ENCODE measurements at places on chromosomes 3 and 15.

DNA sequence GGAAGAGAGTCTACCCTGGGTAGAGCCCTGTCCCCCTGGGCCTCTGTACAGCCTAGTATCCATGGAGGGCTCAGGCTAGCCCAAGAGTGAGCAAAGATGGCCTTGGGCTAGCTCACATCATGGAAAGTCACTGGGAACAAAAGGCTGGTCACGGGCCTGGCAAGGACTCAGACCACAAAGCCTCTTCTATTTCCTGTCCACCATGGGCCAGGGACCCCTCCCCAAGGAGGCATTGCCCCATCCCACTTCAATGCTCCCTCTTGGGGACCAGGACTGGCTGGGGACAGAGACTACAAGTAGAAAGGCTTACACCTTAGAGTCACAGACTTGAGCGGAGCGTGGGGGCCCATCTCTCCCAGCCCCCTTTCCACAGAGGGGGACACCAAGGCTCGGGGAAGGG is 16.9 kb downstream of the DUSP7 start:
- no peak for DNase-seq

DNA sequence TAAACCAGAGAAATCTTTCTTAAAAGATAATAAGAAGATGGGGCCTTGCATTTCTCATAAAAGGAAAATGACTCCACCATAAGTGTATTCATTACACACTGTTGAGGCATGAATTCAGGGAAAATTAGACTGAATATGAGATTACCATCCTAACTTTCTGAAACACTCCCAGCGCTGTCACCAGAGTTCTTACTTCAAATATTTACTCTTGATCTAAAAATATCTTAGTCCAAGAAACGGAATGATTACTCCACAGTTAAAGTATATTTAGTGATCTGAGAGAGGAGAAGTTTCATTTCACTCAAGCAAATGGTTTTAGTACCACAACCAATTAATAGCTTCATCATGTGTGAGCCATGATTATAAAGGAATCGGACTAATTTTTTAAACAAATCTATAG is 300.3 kb downstream of the ZBTB20 start:
- no peak for DNase-seq

GRCh38 chr15:80259942-80260510 is 8.0 kb upstream of the CTXND1 start:
- DNase-seq: no peak

- DNase-seq: no peak
Measured at GRCh38 chr3:50314342-50314741, 8.2 kb downstream of the HYAL2 start.

DNA sequence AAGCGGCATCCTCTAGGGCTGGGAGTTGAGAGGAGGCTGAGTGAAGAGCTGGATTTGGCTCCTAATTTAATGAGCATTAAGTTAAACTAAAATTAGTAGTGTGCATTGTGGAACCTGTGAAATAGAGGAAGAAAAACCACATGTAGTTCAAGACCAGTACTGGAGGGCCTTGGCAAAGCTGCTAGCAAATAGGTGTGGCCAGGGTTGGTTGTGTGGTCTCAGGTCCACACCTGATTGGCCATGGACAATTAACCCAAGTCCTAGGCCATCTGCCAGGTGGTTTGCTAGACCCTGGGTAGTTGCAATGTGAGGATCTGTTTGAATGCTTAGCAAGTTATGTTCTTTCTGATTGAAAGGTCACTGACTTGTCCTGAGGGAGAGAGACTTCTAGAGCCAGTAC is 275.5 kb downstream of the PDCD6IP start:
- DNase-seq: no peak

- DNase-seq: no peak
Measured at GRCh38 chr15:41985236-41986160, 13.1 kb upstream of the EHD4 start.

DNA sequence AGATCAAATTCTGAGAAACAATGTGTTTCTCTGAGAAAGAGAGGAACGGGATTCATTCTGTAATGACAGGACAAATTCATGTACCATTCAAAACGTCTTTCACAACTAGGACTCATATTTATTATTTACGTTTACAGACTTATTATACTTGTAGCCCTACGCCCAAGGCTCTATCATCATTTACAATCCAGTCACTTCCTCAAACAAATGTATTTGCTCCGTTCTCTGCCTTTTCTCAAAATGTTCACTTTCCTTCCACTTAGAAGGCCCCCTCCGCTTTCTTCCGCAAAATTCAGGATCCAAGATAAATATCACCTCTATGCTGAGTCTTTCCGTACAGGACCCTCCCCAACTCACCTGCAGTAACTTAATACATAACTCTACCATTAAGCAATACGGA is 745 bp downstream of the RSL24D1 start:
- no peak for DNase-seq

GRCh38 chr3:152254041-152254440 is 14.7 kb upstream of the MBNL1 start:
- no peak for DNase-seq

DNA sequence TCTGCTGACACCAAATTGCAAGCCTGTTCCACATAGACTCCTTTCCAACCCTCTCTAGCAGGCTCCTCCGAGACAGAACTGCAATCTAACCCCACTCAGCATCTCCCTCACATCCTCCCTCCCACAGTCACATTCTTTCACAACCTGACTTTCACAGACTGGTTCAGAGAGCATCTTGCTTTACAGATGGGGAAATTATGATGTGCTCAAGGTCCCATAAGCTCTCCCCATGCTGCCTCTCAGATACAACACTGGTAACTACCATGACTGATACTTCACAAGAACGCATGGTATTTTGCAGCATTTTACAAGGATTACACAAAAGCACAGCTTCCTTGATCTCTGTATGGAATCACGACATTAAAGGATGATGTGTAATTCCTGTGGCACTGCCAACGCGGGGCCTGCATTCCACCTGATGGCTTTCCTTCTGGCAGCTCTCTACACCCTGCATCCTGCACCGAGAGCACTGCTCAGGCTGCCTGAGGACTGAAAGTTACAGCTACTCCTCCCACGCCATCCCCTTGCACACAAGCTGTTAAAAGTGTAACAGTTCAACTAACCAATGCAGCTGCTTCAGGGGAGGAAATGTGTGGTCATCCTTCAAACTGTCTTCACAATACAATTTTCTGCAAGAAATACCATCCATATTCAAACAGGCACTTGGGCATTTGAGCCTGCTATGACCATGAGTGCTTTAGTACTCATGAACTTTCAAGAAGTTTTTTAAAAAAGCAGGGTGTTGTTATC is 27.6 kb downstream of the TBC1D2B start:
- peak; percentile 94 for DNase-seq

- no peak for DNase-seq
Measured at GRCh38 chr3:196493292-196493691, 10.3 kb downstream of the RNF168 start.

DNA sequence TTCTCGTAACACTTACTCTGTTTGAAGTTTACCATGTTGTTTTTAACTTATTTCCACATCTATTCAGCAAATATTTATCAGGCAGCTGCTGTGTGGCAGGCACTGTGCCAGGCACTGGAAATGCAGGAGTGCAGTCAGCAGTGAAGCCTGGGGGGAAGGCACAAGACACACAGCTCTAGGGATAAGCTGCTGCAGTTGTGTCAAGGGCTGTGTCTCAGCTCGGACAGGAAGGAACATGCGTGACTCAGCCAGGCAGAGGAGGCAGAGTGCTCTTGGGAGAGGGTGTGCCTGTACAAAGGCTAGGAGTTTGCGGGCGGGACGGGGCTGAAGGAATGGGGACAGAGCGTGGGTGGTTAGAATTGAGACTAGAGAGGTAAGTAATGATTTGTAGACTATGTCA is 24.7 kb downstream of the LYSMD4 start:
- DNase-seq: no peak

GRCh38 chr3:168250415-168250861 is 154.7 kb upstream of the GOLIM4 start:
- no peak for DNase-seq

GRCh38 chr15:58839485-58839884 is 68.4 kb downstream of the MINDY2 start:
- peak; percentile 14 for DNase-seq

- DNase-seq: peak; percentile 74
Measured at GRCh38 chr3:45665101-45665572, 24.1 kb upstream of the SACM1L start.

DNA sequence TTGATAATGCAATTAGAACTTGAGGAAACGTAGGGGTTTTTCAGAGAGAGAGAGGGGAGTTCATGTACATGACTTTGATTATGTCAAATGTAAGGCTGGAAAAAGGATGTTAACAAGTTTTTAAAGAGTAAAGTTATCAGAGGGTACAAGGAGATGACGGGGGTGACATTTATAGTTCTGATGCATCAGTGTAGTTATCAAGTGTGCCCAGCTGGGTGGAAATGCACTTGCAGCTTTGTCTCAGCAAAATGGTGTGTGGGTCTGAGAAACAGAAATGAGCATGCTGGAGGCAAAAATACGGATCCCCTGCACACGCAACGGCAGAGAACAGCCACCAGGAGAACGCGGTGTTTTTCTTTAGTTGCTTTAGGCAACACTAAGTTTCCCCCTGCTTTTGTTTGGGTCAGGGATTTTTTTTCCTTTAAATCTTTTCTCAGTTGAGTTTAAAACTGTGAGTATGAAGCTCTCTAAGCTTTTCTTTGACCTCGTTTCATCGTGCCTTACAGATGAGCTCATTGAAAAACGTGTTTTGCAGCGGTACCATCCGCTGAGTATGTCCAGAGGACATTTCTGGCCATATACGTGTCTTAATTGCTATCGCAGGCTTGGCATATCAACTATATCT is 205.4 kb downstream of the PDZRN3 start:
- DNase-seq: no peak

- DNase-seq: no peak
Measured at GRCh38 chr3:59143447-59143846, 93.6 kb upstream of the CFAP20DC start.

DNA sequence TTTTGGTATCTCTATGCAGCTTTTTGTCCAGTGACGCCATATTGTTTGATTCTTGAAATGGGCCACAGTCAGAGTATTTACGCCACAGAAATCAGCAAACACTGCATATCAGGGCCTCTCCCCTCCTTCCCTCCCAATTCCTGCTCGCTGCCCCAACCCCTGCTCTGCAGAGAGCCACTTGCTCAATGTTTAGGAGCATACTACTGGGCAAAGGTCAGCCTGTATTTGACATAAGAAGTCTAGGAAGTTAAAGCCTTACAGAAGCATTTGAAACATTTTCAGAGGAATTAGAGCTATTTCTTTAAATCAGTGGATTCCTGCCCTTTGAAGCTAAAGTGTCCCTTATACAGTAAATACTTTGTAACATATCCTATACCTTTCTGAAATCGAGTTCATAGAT is 17.4 kb upstream of the RARB start:
- DNase-seq: no peak

- DNase-seq: peak; percentile 49
Measured at GRCh38 chr3:72345237-72345878, 502.9 kb downstream of the SHQ1 start.

DNA sequence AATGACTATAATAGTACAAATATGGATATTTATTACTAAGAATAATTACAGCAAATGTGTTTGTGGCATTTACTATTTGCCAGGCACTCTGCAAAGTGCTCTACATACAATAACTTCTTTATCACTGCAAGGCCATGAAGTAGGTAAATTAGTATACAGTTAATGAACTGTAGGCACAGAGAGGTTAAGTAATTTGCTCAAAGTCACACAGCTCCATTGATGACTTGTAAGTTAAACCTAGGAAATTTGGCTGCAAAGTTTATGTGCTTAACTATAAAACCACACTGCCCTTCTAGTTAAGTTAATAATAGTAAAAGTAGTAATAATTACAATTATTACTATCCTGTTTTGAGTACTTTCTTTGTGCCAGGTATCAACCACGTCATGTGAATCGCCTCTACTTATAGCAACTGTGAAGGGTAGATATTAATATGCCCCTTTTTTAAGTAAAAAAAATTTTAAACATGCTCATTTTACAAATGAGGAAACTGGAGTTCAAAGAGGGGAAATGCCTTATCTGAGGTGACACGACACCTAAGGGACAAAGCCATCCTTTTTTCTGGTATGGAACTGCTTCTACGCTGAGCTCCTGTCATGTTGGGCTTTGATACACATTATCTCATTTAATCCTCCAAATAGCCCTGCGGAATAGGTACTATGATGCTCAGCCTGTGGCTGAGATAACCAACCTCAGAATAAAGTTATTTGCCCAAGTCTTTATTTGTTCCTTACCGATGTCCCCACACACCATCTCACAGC is 8.5 kb downstream of the BHLHE40 start:
- DNase-seq: no peak

- DNase-seq: no peak
Measured at GRCh38 chr15:97961067-97961954, 808 bp downstream of the ARRDC4 start.

DNA sequence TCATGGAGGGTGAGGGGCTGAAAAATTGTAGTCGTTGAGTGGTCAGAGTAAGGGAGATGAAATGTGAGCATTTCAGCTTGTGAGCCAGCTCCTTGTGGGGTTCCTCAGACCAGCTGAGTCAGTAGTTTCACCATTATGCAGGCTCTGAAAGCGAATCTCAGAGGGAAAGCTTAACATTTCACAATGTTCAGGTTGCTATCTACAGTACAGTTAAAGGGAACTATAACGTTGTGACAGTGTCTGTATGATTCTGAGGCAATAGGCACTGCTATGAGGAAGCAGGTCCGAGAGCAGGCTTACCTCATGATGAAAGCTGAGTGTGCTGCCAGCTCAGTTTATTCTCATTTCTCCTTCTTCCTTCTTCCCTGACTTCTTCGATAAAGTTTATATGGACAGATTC is 469.6 kb downstream of the EDEM1 start:
- DNase-seq: no peak

DNA sequence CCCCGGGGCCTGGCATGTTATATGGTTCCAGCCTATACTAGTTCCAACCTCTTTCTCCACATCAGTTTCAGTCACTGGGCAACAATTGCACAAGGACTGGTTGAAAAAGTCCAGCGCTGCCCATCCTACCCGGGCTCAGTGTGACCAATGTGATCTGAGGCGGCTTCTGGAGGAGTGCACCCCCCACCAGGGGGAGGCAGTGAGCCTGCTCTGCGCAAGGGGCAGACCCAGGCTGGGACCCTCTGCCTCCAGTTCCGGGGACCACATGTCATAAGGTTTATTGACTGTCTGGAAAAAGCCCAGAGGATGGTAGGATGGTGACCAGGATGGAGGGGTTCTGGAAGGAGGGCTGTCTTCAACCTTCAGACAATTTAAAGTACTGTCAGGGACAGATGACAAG is 25.6 kb upstream of the NR2E3 start:
- DNase-seq: no peak

DNA sequence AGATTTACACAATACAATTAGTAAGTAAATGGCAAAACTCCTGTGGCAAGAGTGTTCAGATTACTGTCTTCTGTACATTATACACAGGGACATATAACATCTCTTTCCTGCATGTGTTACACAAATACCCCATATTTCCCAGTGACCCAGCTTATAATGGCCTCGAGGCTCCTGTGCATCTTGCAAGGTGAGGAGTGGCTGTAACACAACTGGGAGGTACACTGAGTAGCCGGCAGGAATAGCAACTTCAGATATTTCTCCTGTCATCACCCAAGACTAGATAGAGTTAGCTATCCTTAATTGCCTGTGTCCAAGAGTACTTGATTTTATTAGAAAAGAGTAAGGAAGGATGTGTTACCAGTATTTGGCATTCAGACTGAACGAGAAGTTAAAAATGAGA is 5.6 kb downstream of the GMPS start:
- no peak for DNase-seq

All from Jurkat, Clone E6-1 (cell line).